CD8-positive, alpha-beta T cell (primary cell): ENCODE measurements at places on chromosomes 7 and 10.

GRCh38 chr7:114182837-114183236, 231.8 kb upstream of the FOXP2 start:
- DNase-seq: no peak

DNA sequence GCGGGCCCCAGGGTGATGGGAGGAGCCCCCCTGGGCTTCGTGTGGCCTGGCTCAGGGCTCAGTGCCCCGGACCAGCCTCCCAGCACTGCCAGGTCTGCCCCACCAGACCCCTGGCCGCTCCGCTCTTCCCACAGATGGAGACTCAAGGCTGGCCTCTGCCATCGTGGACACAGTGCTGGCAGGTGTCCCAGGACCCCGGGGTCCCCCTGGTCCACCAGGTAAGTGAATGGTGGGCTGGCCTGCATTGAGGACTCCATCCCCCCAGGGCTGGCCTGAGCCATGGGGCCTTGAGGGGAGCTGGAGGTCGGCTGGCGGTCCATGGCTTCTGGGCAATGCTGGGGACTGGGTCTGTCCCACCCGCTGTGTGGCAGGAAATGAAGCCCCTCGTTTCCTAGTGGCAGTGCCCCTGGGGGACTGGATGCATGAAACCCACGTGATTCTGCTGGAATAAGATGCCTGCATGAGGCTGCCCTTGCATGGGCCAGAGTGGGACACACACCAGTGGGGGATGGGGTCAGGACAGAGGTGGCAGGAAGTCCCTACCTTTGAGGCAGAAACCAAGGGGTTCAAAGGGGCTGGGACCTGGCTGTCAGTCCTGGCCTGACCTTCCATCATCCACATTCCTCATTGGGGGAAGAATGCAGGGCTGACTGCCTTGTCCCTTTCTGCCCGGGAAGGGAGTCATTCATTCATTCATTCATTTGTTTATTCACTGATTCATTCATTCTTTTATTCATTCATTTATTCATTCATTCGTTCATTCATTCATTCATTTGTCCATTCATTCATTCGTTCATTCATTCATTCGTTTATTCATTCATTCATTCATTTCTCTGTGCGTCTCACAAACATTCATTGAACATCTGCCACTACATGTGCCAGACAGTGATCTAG, 81.8 kb downstream of the MYL10 start:
- no peak for DNase-seq

GRCh38 chr7:15309872-15310271, 251.9 kb downstream of the AGMO start:
- no peak for DNase-seq

DNA sequence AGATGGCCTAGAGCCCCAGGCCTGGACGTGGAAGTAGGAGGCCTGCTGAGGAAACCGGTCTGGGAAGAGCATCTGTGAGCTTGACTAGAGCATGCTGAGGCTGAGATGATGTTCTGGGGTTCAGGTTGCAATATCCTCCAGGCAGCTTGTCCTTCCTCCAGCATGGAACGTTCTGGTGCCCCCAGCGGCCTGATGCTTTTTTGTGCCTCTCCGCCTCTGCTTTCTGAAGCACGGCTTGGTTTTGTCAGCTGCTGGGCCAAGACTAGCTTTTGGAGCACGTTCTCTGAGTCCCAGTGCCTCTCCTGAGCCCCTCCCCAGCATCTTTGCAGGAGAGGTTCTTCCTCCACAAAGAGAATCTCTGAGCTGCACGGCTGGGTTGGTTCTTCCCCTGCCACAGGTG, 682.0 kb upstream of the FOXK1 start:
- no peak for DNase-seq

- no peak for DNase-seq
These were observed 23.4 kb downstream of the FRMPD2 start for GRCh38 chr10:48251152-48251524.

GRCh38 chr7:153942036-153942435, 110.2 kb upstream of the DPP6 start:
- no peak for DNase-seq
